ENCODE measurements at places on chromosomes 1 and 21.

GRCh38 chr1:46411601-46412341, 17.7 kb downstream of the FAAH start:
- no peak for DNase-seq

DNA sequence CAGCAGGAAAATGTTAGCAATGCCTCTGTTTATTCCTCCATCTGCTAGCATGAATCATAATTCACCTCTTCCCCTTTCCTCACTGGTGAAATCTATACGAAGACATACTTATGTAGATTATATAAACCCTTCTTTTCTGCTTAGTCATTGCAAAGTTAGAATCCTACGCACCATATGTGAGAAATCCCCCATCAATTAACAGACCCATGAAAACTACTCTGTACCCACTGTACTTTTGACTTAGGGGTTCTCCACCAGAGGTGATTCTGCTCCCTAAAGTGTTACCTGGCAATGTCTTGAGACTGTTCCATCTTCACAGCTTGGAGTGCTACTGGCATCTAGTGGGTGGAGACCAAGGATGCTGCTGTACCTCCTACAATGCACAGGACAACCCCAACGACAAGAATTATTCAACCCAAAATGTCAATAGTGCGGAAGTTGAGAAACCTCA, 49.6 kb upstream of the KCTD3 start:
- no peak for DNase-seq

DNA sequence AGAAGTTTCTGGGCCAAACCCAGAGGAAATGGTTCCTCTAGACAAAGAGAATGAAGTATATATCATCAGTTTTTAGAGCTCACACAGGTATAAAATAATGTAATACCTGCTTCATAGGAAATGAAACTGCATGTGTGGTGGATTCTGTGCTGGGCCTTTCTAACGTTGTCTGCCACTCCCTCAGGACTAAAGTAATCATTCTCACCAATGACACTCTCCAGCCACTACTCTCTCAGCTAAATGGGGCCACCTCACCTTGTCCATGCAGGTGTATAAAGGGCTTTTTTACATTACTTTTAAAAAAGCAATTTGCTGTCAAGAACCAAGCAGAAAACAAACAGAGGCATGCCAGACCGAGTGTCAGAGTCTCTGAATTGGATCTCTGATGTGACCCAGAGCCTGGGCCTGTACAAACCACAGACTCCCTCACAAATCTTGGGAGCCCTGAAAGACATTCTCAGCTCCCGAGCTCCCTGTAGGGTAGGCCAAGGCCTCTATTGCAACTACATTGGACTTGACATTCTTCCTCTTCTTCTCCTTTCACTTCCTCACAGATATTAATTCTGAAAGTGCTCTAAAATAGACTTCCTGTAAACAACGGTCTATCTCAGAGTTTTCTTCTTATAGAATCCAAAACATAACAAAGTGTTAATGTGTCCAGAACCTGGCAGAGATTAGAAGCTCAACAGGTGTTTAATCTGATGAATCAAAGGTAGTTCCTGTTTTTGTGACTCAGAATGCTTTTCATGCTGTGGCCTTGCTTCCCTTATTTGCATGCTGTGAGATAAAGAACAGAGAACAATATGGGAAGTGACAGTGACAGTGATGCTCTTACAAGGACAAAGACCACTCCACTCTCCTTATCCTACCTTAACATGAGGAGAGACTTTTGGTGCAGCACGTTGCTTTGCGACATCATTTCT, 8.6 kb downstream of the AIM2 start:
- no peak for DNase-seq

DNA sequence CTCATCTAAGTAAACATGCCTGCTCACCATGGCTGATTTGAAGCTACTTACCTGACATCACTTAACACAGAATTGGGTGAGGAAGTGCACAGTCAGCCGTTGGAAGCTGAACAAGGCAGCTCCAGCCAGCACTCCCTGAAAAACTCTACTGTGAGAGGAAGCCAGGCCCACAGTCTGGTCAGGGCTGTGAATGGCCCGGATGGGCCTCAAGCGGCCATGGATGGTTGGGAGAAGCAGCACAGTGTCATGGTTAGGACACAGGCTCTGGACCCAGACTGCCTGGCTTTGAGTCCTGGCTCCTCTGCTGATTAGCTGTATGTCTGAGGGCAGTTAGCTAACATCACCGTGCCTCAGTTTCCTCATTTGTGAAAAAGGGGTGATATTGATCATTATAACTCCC, 267.8 kb downstream of the GRIK3 start:
- DNase-seq, result no peak

GRCh38 chr1:53526451-53527101, 67.4 kb downstream of the DMRTB1 start:
- DNase-seq, result no peak

DNA sequence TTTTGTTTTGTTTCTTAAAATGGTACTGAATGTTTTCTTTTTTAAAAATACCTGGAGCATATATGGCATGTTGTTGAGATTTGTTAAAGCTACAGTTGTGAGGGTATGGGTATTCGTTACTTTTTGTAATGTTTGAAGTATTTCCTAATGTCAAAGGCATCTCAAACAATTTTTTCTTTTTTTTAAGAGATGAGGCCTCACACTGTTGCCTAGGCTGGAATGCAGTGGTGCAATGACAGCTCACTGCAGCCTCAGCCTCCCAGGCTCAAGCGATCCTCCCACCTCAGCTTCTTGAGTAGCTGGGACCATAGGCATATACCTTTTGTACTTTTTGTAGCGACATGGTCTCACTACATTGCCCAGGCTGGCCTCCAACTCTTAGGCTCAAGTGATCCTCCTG, 16.1 kb downstream of the CLCN6 start:
- DNase-seq, result no peak
